Keratinocyte (primary cell): ENCODE measurements at places on chromosomes 7 and 10.
A peak's percentile ranks its signal among the peaks of the same experiment; 100 is the strongest.

DNA sequence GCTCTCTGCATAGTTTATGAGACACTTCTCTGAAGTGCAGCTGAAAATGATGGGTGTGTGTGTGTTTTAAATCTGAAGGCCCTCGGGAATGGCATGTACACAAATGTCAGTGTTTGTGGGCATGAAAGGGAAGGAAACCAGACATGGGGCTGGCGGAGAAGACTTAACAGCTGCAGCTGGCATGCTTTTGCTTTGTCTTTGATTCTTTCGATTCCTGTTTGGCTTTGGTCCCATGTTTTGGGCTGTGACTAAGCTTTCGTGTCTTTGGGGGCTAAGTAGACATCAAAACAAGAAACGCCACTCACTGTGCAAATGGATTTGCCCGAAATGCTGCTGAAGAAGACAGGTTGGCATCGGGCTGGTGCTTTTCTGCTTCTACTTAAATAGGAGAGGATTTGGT, 179.3 kb downstream of the PFKFB3 start:
- DNase-seq = no peak

- no peak for DNase-seq
Observed at GRCh38 chr10:52464368-52465124, 150.5 kb downstream of the DKK1 start.

- no peak for DNase-seq
Observed at GRCh38 chr7:54888067-54888733, 129.2 kb upstream of the SEC61G start.

DNA sequence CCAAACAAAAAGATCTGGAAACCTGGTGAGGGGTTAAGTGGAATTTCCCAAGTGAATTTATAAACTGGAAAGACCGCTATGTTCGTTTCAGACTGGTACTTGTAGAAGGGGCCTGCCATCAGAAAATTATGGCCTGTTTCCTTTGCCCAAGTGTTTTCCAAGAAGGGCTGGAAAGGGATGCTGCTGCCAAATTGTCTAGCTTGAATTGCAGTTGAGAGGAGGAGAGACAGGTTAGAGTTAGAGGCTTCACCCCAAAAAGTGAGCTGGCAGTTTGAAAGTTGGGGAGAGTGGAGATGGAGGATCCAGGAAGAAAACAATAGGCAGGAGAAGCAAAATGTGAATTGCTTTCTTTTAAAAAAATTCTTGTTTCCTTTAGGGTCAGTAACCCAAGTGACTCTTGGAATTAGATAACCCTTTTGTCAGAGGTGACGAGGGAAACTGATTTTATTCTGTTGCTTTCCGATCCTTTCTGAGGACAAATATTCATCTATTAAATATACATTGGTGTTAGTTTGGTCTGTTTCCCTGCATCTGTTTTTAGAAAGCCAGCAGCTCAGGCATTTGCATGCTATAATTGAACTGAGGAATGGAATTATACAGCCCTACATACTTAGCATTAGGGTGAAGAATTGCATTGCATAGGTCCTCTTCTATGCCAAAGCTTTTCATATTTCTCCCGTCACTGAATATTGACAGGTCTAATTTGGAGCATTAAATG, 82.5 kb upstream of the PRR15 start:
- no peak for DNase-seq

- DNase-seq = no peak
Observed at GRCh38 chr7:1781369-1781768, 111.3 kb downstream of the ELFN1 start.

DNA sequence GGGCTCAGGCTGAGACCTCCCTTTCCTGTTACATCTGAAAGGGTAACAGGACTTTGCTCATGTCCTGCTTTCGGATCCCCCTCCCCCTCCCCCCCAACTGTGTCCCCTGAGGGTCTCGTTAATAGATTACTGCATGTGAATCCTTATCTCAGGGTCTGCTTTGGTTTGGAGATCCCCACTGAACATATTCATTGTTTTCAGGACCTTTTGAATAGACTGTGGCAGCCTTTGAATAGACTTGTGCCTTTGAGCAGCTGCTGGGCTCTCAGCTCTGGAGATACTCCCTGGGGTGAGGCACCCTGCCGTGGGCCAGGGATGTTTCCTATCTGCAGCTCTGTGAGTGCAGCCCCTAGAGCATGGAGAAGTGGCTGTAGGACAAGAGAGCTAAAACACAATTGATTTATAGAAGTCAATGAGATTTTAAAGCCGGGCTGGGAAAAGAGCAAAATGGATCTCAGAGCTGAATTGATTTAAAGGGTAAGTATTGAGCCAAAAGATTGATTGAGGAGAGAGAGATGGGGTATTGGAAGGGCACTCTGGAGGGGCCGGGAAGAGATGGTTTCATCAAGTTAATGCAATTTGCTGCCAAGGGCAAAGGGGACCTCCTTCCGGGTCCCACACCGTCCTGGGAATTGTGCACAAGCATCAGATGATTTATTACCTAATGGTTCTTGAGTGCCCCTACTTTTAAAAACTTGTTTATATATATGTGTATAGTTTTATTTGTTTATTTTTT, 9.9 kb downstream of the ARHGAP22 start:
- DNase-seq = no peak

DNA sequence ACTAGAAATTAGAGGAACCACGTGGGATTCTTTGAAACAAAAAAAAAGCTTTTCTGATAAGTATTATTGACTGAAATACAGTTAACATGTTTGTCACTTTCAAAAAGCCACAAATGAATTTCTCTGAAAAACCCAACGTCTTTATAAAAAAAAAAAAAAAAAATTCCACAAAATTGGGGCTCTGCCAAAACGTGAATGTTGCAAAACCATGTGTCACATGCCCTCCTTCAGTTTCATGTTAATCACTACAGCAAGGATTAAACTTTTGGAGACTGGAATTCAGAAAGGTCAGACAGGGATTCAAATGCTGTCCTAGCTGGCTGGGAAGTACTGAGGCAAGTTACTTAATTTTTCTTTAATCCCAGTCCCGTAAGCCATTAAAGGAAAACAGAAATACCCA, 278.0 kb upstream of the KLF14 start:
- DNase-seq = no peak

DNA sequence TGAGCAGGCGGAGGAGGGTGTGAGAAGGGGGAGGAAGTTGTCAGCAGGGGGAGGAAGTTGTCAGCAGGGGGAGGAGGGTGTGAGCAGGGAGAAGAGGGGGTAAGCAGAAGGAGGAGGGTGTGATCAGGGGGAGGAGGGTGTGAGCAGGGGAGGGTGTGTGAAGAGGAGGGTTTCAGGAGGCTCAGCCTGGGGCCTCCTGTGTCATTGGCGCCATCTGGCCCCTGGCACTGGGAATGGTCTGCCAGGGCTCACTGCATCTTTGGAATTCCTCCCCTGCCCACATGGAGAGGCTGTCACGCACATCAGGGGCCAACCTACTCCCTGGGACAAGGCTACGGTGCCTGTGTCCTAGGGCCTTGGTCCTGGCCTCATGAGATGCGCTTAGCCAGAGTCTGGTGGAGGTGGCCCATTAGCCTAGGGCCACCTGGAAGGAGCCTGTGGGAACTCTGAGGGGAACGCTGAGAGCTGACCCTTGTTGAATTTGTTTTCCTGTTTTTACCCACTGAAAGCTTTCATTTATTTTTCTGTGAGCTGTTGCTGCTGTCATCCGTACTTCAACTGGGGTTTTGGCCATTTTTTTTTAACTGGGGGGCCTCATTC, 18.0 kb downstream of the CAMK2B start:
- DNase-seq = peak; percentile 19

- no peak for DNase-seq
Observed at GRCh38 chr10:93993782-93994437, at the start of gene PLCE1. TSS of gene PLCE1 (plus strand) at chr10:93993931. CDS start at chr10:94031047, 37,116 bp downstream.

GRCh38 chr7:96023387-96023786, 251.0 kb downstream of the DYNC1I1 start:
- no peak for DNase-seq

DNA sequence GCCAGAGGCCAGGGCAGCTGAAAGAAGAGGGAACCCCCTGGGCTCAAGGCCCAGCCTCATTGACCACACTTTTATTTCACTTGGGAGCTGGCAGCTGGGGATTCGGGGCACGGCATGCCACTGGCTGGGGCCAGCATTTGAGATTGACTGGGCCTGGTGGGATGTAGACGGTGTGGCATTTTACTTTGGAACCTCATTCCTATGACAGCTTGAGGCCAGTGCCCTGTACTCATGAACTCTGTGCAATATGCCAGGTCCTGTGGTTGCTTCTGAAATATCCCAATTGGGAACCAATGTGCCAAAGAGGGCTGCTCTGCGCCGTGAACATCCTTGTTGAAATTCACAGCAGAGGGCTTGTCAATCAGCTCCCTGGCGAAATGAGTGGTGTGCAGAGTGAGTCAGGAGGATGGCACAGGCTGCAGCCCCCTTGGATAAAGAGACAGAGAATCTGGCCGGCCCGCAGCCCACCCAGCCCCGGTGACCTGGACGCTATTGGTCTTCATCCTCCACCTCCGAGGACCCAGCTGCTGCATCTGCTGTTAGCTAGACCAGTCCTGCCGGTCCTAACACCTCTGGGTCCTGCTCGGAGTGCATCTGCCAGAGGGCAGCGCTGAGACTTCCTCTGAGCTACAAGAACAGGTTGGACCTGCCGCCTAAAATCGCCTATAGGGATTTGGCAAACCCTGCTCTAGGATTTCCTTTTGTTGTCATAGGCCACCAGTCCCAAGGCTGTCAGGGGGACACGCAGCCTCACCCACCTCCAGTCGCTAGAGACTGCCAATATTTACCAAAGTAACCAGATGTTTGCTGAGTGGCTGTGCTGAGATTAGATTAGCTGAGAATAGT, 58.0 kb downstream of the PRKAG2 start:
- no peak for DNase-seq

- no peak for DNase-seq
Observed at GRCh38 chr7:44655341-44655740, 48.9 kb downstream of the OGDH start.

- DNase-seq = no peak
Observed at GRCh38 chr7:35676211-35676610, 18.7 kb downstream of the HERPUD2 start.

GRCh38 chr10:99689461-99689860, 30.2 kb downstream of the ENTPD7 start:
- no peak for DNase-seq
